Stomach (tissue), 19 donors: ENCODE measurements at places on chromosomes 11 and 22.
A peak's percentile ranks its signal among the peaks of the same experiment; 100 is the strongest.

DNA sequence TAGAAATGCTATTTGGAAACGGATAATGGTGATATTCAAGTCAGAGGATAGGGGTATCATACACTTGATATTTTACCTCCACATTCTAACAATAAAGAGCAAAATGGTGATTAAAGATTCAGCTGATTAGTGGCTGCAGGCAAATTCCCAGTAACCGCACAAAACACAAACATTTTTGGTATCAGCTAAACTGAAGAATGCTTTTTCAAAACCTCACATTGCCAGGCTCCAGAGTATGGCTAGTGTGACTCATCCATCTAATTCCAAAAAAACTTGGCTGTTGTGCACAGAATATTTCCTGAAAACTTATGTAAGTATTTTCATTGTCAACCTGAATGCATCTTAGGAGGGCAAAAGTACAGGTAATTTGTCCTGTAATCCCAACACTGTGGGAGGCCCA, 10.9 kb downstream of the SRPRA start:
- DNase-seq, result no peak

DNA sequence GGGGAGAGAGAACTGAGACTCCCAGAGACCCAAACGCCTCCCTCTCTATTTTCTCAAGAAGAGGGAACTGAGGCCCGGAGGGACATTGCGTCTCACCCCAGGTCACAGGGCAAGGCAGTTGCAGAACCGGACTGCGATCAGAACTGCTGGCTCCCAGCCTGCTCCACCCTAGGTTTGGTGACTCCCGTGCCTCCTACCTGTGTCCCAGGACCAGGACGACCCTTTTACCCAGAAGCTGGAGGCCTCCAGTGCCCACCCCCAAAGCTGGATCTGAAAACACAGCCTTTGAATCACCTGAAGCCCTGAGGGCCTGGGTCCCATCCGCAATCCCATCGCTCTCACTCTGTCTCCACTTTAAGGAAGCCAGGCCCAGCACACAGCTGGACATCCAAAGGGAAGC, 1.4 kb downstream of the GSTT4 start:
- peak; percentile 7 for DNase-seq

DNA sequence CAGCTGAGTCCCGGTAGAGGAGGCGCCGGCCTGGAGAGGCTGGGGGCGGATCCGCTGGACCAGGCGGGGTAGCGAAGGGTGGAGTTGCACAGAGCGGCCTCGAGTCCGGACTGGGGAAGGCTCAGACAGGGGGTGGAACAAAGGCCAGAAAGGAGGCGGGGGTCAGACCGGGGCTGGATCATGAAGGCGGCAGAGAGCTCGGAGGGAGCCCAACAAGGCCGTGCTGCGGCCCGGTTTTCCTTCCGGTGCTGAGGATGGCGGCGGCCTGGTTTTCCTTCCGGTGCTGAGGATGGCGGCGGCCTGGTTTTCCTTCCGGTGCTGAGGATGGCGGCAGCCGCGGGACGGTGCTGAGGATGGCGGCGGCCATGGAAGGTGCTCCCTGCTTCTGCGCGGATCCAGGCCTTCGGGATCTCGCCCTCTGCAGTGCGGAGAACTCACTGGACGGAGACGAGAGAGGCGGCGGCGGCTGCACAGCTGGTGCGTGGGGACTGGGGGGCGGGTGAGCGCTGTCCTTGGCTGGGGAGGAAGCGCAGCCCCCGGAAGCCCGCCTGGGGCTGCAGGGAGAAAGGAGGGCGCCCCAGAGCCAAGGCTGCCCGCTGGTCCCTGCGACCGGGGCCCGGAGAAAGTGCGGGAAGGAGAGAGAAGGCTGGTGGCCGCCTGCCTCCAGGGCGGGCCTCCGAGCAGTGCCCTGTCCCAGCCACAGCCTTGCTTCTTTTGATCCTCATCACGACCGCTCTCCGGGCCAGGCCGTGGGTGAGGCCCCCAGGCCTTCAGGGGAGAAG, 350.4 kb upstream of the B3GAT1 start:
- DNase-seq, result peak; percentile 16

GRCh38 chr11:59158206-59159068, 13.5 kb upstream of the DTX4 start:
- peak; percentile 91 for DNase-seq

- no peak for DNase-seq
Observed at GRCh38 chr11:4523666-4524065, 21.3 kb upstream of the OR52M1 start.
